Stimulated activated CD4-positive, alpha-beta T cell treated with anti-CD3 and anti-CD28 coated beads, Interleukin-1b, Interleukin-23, amount 100 ng/mL, for 1 hour (primary cell): ENCODE measurements at places on chromosomes 3 and 15.

DNA sequence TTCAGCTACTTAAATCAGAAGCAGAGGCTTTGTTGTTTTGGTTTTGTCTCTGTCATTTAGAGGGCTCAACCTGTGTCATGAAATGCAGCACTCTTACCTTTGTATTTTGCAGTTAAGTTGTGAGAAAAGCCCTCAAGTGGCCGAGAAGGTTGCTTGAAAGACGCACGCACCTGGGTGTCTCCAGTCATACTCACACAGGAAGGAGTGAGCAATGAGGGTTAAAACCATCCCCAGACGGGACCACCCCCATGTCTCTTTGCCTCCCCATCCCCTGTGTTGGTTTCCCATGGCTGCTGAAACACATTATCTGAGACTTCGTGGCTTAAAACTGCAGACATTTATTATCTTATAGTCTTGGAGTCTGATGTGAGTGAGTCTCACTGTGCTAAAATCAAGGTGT, 376.1 kb upstream of the CFAP20DC start:
- DNase-seq: peak; percentile 10

DNA sequence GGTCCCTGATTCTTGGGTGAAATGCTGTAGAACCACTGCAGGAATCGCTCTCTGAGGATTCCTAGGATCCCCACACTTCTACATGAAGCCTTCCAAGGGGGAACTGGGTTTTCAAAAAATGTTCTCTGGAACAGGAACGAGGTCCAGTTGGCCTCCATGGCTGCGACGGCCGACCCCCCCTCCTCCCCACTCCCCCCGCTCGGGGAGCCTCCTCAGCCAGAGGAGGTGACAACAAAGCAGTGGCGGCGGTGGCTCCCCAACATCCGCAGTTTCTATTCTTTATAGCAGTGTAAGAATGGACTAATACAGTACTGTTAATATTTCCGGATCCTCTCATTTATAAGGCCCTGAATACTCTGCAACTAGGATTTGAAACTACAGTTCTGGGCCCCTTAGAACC, 84.0 kb upstream of the PLAAT1 start:
- DNase-seq: no peak

- no peak for DNase-seq
Measured at GRCh38 chr3:85037203-85037602, 78.4 kb downstream of the CADM2 start.

GRCh38 chr3:133547432-133548041, 25.9 kb upstream of the CDV3 start:
- DNase-seq: no peak

DNA sequence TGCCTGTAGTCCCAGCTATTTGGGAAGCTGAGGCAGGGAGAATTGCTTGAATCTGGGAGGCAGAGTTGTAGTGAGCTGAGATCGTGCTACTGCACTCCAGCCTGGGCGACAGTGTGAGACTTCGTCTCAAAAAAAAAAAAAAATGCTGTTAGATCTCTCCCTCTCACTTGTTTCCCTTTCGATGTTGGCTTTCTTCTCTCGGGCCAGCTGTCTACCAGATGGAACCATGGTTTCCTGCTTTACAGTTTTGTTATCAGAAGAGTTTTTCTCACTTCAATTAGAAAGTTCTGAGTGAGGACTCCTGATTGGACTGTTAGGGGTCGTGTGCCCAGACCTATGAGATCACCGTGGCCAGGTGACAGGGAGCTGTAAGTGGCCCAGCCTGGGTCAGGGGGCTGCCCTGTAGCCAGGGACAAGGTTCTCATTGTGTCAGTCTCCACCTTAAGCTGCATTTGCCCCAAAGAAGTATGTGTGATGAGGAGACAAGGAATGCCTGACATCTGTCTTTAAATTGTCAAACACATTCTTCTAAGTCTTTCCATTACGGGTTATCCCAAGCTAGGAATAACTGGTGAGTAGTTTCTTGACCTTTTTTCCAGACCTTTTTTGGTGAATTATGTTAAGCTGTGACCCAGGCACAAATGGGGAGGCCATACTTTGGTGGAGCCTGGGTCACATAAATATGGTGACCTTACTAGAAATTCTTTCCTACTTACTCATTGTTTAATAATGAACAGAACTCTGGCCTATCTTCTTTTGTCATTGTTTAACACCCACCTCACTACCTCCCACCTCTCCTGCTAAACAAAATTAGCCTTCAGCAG, 25.2 kb downstream of the SNAPC5 start:
- no peak for DNase-seq

- no peak for DNase-seq
Measured at GRCh38 chr3:184234224-184234623, 4.8 kb downstream of the VWA5B2 start.

- DNase-seq: no peak
Measured at GRCh38 chr3:183725387-183725786, 27.8 kb downstream of the YEATS2 start.

DNA sequence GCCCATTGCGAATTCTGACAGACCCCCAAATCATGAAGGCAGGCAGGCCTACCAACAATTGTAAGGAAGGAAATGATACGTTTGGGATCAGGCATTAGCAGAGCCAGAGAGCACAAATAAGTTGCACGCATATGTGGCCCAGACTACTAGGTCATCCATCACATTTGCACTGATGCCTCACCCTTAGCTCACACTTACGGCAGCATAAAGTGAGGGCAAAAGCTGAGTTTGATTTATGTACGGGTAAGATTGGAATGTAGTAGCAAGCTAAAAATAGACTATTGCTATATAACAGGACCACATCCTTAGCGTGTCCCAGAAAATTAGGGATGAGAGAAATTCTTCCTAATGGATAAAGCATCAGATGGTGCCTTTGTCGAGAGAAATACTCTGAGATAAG, 58.6 kb downstream of the QTRT2 start:
- no peak for DNase-seq
